ENCODE measurements at places on chromosomes 12 and 14.

DNA sequence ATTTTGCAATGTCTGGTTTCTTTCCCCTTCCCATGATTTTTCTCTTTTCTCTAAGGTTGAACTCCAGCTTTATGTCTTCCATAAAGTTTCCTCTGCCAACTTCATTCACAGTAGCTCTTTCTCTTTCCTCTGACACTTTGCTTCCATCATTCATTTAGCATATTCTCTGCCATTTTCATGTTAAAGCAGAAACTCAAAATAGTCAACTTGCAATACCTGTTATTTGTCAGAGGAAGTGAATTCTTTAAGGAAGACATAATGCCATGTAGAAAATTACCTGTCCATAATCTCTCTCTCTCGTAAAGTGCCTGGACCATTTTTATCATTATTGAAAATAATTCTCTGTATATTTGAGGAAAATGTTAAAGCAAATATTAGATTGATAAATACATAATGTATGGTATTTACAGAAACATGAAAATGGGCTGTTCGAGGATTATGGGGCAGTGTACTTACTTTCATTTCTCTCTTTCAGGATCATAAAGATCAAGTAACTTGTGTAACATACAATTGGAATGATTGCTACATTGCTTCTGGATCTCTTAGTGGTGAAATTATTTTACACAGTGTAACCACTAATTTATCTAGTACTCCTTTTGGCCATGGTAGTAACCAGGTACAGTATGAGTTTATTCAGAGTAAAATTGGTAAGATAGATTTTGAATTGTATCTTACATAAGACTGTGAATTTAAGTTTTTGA is 12.6 kb downstream of the NEDD1 start:
- no peak for DNase-seq

GRCh38 chr12:91185421-91185820 is 2.8 kb upstream of the DCN start:
- DNase-seq = no peak

DNA sequence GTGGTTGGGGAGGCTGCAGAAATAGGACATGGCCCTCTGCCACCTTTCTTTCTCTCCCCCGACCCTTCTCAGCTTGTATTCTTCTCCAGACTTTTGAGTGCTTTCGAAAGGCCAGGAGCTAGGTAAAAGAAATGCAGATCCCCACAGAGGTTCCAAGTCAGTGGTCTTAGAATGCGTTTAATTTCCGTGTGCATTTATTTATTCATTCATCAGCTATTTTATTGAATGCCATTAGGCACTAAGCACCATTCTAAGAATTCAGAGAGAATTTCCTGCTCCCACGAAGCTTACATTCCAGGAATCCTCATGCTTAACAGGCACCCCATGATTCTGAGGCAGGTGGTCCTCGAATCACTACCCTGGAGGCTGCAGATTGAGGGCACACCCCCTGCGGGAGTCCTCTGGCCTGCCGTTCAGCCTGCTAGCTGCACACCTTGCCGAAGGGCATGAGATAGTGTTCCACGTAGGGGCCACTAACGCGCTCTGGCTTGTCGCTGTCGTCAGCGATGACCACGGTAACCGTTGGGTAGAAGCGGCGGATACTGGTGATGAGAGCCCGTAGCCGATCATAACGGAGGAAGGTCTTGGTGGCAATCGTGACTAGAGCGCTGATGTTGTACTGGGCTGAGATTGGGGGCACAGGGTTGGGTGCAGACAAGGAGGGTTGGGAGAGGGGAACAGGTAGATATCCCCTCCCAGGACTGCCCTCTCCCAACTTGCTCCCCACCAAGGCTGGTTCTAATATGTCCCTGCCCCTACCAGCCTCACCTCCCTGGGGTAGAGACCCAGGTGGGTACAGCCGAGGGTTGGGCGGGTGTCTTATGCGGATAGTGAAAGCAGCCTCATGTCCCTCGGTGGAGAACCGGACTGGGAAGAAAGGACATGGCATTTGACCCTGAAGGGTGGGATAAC is 4.5 kb downstream of the B4GALNT1 start:
- DNase-seq = no peak

DNA sequence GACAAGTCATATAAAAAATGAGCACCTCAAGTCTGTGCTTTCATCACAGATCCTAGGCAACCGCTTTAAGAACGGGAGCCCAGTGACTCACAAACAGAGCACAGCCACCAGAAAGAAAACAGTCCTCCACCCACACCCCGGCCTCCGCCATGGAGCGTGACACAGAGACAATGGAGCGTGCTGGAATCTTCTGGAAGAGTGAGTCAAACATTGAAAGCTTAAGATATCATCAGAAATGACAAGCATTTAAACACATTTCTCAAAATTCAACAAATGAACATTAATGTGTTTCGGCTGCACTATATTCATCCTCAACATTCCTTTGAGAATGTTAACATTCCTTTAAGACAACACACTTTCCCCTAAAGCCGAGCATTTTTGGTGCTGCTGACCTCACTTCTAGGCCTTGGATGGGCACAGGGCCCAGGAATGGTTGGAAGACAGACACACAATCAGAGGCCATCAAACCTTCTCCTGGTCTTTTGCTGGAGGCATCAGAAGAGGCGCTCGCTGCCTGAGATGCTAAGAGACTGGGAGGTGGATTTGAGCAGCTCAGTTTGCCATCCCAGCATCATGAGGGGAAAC is 23.6 kb upstream of the TMEM132D start:
- DNase-seq = no peak

- no peak for DNase-seq
Observed at GRCh38 chr12:24127919-24128721, 178.7 kb upstream of the SOX5 start.

GRCh38 chr12:111150360-111150759 is 218.5 kb downstream of the PHETA1 start:
- DNase-seq = no peak
